Stimulated activated CD8-positive, alpha-beta memory T cell treated with anti-CD3 and anti-CD28 coated beads, Interleukin-7, amount 100 ng/mL, for 1 hour (primary cell): ENCODE measurements at places on chromosomes 13 and 19.

GRCh38 chr13:97522243-97522642 lies 88.3 kb downstream of the RAP2A start:
- DNase-seq = no peak

GRCh38 chr19:35236638-35237400 lies 8.3 kb upstream of the FAM187B start:
- no peak for DNase-seq

DNA sequence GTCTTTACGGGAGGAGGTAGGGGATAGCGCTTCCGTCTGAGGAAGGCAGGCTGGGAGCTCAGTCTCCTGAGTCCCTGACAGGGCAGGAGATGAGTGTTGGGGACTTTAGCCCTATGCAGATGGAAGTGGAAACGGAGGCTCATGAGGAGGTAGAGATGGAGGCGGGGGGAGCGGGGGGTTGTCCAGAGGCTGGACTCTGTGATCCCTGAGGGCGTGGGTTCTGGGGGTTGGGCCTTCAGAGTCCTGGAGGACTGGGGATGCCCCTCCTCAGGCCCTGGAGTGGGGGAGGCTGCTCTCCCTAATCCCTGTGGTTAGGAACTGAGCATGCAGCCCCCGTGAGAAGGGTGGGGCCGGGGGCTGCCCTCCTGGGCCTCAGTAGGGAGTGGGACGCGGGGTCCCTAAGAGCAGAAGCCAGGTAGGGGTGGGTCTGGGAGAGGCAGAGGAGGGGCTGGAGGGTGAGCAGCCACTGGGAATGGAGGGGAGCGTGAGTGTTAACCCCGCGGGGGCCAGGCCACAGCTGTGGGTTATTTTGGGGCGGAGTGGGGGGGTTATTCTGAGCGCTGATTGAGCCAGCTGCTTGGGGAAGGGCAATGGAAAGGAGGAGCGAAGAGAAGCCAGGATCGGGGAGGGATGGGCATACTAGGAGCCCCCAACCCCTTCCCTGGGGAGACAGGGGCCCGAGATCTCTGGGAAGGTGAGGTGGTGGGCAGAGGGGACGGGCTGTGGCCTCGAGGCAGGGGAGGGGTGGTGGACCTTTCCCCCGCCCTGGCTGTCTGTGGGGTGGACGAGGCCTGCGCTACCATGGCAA lies 2.8 kb downstream of the GRIN2D start:
- DNase-seq = no peak

GRCh38 chr13:79171141-79172061 lies 234.7 kb downstream of the RBM26 start:
- DNase-seq = no peak

DNA sequence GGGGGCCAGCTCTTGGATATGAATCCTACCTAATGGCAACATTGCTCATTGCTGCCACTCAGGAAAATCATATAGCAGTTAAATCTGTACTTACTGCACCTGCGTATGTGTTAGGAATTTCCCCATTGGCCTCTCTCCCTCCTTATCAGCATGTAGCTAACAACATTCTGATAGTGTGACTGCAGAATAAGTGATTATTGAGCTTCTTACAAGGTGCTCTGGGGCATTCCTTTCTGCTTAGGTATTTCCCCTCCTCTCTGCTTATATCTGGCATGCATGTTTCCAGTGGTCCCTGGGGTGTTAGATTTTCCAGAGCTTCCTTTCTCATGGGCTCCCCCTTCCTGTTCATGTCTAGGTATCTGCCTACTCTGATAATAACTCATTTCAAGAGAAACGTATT lies 414.1 kb upstream of the SLITRK1 start:
- DNase-seq = no peak

GRCh38 chr19:51507192-51507591 lies 5.6 kb upstream of the SIGLEC12 start:
- no peak for DNase-seq

- DNase-seq = no peak
Measured at GRCh38 chr13:83935566-83935965, 53.3 kb upstream of the SLITRK1 start.

GRCh38 chr13:84658491-84659358 lies 776.5 kb upstream of the SLITRK1 start:
- DNase-seq = no peak

DNA sequence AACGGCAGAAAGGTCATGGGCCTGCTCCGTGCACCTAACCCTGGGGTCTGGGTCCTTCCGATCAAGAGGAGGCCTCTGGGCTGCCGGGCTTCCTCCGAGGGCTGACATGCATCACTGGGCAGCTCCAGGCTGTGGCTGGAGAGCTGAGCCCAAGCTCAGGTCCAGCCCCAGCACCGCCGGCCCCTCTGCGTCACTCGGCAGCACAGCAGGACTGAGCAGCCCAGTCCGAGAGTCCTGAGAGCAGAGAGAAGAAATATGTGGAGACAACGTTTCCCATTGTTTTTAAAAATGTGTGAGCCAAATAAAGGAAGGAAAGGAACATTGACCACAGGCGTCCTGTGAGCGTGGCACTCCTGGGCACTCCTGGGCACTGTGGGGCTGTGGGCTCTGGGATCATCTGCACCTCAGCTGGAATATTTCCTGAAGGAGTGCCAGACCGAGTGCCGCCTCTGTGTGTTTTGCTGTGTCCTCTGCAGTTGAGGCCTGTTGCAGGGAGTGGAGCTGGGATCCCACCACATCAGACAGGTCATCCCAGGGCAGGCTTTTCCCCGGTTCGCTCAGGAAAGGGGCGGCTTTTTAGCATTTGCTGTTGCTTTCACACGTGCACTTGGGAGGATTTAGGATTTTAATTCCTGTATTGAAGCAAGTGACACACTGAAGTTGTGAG lies 37.8 kb upstream of the TFDP1 start:
- no peak for DNase-seq

GRCh38 chr19:31233295-31233800 lies 115.9 kb downstream of the TSHZ3 start:
- DNase-seq = no peak

DNA sequence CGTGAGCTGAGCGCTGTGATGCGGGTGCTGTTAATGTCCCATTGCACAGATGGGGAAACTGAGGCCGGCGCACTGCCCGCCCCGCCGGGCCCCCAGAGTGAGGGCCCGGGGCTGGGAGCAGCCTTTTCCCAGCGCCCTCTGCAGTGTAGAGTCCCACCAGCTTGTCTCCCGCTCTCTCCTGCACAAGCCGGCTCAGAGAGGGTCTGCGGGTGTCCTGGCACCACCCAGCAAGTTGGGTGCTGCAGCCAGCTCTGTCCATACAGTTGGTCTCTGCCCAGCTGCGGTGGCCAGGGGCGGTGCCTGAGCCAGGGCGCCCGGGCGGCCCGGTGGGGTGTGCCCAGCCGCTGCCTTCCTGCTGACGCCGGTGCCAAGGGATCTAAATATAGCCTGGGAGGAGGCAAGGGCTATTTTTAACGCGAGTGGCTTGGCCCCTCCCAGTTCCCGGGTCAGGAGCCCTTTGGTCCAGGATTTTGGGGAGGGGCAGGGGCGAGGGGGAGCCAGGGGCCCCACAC lies 19.3 kb downstream of the GADD45B start:
- no peak for DNase-seq

GRCh38 chr19:45919678-45920077 lies 5.1 kb upstream of the NANOS2 start:
- DNase-seq = no peak

GRCh38 chr13:34357435-34358232 lies 539.7 kb downstream of the RFC3 start:
- no peak for DNase-seq

DNA sequence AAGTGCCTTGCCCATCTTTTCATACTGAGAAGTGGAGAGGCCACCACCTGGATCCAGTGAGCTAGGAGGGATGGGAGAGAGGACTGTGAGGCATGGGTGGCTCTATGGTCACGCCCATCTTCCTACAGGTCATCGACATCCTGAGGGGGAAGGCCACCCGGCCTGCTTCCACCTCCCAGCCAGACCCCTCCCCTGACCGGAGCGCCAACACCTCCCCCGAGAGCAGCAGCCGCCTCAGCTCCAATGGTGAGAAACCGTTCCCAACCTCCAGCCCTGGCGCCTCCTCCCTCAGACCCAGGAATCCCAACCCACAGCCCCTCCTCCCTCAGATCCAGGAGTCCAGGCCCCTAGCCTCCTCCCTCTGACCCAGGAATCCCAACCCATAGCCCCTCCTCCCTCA lies 10.1 kb downstream of the BCL3 start:
- DNase-seq = no peak

DNA sequence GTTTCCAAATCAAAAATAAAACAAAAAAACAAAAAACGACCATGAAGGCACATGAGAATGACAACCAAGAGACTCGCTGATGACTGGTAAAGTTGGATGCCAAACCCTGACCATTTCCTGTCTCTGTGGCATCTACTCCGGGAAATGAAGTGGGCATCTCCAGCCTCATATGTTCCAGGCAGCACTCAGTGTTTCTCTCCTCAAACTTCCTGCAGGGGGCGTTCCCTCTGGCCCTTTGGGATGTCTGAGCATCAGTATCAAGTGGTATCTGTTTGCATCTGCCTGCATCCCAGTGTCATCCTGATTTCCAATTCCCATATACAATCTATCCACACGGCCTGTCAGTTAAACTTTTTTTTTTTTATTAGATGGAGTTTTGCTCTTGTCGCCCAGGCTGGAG lies 9.8 kb upstream of the SIGLEC12 start:
- DNase-seq = no peak

GRCh38 chr19:16283210-16284061 lies 41.2 kb upstream of the KLF2 start:
- DNase-seq = no peak

- no peak for DNase-seq
Measured at GRCh38 chr19:54791476-54791875, 11.9 kb upstream of the KIR2DL4 start.
